ENCODE measurements at places on chromosomes 3 and 15.

DNA sequence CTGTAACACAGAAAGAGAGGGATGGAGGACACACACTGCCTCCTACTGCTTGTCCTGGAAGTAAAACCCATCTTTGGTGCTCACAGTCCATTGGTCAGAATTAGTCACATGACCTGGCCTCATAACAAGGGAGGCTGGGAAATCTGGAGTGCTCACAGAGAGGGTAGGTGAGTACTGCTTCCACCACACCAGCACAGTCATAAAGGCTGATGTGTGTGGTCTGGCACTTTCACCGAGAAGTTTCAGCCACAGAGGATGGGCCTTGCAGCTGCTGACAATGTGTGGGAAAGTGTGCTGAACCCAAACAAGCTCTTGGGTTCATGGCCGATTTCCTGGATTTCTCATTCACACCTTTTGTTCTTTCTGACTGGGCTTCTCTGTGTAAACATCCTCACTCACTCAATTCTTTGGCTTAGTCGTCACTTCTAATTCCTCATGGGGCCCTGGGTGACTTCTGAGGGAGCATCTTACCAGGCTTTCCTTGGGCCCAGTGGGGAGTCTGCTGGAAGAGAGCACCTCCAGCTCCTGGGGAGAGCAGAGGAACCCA lies 100.7 kb downstream of the ASB7 start:
- DNase-seq, result no peak

DNA sequence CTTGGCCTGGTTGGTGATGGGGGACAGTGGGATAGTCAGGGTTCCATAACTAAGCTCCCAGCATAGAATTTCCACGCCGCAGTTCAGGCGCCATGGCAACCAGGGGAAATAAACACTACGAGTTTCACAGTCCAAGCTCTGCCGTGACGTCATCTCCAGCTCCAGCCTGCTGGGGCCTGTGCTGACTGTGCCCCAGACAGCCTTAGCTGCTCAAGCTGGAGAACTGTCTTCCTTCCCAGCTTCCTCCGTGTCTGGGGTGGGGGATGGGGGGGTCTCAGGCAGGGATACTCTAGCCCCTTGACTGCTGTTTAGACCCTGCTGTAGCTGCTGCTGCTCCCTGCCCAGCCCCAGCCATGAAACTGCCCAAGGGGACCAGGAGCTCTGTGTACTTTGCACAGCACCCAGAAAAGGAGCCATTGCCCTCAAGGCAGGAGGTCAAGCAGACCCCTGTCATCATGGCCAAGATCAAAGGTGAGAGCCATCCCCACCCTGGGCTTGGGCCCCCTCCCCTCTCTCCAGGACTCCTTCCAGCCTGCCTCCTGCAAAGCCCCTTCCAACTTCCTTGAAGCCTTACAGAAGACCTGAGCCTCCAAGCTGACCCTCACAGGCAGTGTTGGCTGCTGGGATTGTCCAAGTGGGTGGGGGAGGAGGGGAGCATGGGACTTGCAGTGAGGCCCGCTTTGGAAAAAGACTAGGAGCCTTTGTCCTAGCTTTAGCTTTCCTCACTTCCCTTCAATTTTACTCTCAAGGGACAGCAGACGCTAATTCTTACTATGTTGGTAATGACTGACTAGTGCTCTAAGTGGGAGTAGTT lies 11.4 kb upstream of the CSPG4 start:
- DNase-seq, result peak; percentile 86

GRCh38 chr3:61862614-61863289 lies 301.4 kb downstream of the PTPRG start:
- no peak for DNase-seq

- no peak for DNase-seq
Observed at GRCh38 chr3:98557324-98558010, 25.7 kb downstream of the GPR15 start.

DNA sequence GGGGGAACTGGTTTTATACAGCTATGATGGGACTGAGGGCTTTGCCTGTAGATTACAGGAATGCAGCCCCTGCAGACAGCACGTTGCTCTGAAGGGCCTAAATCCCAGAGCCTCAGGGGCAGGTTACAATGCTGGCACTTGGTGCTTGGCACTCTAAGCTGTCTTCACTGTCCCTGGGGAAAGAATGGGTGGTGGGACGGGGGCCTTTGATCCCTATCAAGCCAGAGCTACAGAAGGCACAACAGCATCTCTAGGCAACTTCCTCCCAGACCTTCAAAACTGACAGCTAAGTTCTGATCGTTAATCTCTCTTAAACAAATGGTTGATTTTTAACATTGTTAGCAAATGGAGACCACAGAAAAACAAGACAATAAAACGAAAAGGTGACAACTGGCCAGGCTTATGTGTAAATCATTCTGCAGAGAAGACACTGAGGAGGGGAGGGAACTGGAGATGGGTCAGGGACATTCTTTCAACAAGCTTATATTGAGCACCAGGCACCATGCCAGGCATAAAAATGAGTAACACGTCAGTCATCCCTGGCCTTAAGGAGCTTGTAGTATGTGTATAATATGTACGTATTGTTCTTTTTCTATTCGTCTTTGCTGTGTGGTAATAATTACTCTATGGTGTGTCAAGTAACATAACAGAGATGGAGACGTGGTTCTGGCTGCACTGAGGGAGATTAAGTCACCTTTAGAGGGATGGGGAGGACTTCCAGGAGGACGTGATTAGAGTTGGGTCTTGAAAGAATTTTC lies 49.1 kb downstream of the CA12 start:
- no peak for DNase-seq

- DNase-seq, result no peak
Observed at GRCh38 chr3:54533856-54534255, 394.0 kb downstream of the LRTM1 start.

DNA sequence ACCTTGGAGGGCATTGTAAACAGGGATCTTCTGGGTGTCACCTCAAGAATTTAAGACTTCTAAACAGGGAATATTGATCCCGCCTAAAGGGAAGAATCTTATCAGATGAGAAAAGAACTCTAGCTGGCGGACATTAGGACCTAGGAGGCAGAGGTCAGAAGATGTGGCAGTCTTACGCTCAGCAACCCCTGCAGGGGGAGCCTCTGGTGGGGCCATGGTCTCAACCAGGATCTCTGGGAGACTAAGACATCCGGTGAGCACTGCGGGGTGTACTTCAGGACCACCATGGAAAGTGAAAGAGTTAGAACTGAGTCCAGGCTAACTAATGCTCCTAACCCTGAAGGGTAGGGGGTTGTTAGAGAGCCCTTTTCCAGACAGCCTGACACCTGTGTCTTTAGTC lies 295.2 kb downstream of the VGLL3 start:
- DNase-seq, result no peak

DNA sequence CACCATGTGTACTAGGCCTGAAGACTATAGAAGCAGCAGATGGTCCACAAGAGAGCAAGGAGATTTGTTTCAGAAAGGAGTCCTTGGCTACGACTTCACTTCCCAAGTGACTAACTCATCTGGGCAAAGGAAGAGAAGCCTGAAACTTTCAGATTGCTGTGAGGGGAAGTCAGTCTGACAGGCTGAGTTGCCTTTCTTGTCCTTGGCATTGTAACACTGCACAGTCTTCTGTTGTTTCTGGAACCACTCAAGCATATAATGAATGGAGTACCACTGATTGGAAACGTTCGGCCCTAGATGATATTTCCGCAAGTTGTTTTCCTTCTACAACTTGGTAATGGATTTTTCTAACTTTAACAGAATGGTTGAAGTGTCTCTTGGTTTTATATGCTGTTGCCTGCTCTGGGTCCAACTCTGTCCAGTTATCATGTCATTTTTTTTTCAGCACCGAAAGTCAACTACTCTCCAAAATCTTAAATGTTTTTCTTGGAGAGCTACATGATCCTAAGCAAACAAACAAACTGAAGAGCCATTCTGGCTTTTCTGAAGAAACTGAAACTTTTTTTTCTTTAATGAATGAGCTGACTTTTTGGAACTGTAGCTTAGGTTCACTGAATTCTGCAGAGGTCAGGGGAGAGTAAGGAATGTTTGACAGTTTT lies 685.7 kb downstream of the MECOM start:
- no peak for DNase-seq

DNA sequence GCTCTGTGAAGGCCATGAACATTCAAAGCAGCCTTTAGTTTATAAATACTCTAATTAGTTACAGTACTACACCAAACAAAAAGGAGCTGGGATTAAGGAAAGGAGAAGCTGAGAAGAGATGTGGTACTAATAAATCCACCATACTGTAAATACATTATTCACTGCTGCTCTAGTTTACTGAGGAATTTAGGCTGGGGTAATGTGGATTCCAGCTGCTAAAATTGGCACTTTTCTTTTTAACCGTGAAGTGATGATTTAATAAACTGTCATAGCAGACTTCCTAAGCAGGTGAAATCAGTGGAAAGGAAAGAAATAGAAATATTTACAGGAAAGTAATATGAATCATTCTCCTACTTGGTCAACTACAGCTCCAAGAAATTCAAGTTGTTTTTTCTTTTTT lies 88.7 kb downstream of the TFG start:
- no peak for DNase-seq

GRCh38 chr3:4642611-4643010 lies 149.5 kb downstream of the ITPR1 start:
- no peak for DNase-seq

GRCh38 chr15:75033809-75034208 lies 10.4 kb downstream of the PPCDC start:
- DNase-seq, result no peak

DNA sequence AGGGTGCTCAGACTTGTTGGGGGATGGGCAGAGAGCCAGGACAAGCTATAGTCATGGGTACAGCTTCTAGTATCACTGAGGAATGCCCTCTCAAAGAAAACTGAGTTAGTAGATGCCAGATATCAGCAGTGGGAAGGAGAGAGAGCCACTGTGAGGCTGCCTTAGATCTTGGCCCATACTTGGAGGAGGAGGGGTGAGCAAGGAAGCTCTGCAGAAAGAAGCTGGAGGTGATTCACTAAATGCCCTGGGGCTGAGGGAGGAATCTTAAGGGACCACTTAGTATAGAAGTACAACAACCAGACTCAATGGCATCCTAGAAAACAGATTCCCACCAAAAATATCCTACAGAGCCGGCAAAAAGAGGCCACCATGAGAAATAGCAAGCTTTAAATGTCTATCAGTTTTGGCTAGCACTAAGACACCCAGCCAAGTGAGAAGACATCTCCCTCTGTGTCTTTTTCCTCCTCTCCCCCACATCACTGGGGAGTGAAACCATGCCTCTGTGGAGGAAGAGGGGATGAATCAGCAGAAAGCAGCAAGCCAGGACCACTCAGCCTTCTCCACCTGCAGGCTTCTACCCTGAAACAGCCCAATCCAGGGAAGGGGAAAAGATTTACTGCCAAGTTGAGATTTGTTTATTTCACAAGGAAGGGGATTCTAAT lies 282.5 kb upstream of the STT3B start:
- DNase-seq, result no peak

DNA sequence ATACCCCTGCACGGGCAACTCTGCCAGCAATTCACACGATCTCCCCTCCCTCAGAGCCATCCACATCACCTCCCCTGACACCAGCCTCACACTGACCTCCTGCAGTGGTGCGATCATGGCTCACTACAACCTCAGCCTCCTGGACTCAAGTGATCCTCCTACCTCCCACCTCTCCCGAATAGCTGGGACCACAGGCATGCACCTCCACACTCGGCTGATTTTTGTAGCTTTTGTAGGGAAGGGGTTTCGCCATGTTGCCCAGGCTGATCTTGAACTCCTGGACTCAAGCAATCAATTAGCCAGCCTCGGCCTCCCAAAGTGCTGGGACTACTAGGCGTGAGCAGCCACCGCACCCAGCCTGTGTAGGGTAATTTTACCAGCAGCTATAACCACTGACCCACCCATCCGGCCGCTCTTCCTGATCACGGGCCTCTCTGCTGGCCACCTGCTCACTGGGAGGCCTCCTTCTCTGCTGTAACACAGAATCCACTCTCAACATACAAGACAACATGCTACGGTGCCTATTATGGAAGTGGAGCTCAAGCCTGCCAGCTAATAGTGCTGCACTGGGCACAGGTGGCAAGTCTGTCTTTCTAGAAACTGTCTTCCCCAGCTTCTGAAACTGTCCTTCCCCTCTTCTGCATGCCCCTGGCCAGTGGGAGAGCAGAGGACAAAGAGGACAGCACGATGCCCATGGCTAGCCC lies 4.6 kb downstream of the GP9 start:
- no peak for DNase-seq

- no peak for DNase-seq
Observed at GRCh38 chr3:155554777-155555451, 190.0 kb downstream of the PLCH1 start.

- DNase-seq, result peak; percentile 34
Observed at GRCh38 chr15:70269991-70270751, 172.5 kb upstream of the TLE3 start.

- no peak for DNase-seq
Observed at GRCh38 chr3:25038922-25039321, 389.1 kb upstream of the RARB start.

GRCh38 chr3:83003917-83004316 lies 1242.5 kb upstream of the GBE1 start:
- DNase-seq, result no peak

DNA sequence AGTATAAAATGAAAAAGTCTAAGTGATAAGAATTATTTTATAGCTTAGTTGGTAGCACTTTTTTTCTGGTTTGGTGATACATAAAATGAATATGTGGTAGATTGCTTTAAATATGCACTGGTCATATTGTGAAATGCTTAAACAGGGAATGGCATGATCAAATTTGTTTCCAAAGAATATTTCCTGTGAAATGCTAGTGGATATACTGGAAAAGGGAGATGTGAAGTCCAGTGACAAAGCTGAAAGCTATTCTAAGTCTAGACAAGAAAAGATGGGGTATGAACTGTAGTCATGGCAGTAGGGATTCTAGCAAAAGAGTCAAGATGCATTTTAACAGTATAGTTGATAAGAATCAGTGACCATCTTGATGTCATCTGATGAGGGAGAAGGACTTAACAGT lies 98.9 kb upstream of the MME start:
- no peak for DNase-seq

DNA sequence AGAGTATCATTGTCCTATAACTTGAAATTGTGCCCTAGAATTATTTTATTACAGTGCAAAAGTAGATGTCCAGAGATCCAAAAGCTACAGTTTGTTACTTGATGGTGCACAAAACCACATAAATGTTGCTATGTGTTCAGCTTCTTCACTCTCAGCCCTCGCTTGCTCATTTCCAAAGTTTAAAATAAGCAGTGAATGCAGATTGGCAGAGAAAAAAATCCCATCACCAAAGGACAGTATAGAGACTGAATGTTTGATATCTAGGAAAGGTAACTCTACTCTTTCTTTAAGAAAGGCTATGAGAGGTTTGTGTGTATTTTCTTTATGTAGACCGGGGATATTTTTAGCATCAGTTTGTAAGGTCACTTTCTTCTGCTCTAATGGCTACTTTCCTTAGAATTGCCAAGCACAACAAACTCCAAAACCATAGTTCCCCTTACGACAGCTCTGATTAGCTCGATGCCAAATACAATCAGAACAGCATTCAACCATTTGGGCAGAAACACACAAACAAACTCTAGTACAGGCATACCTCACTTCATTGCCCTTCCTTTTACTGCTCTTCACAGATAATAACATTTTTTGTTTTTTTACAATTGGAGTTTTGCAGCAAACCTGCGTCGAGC lies 164.1 kb upstream of the CCDC54 start:
- DNase-seq, result no peak

Measured in Ammon's horn (tissue), 1 donor.